Nasal cavity respiratory epithelium epithelial cell of viscerocranial mucosa (primary cell): ENCODE measurements at places on chromosomes 7 and 10. TPM values are rescaled to one million over a fixed set of nuclear protein-coding genes. Genes with fewer than 3 reads are reported as not detected.

Gene ASB10
- total RNA-seq = not detected in 2 replicates

Gene TRPV5
- not detected in 2 replicates for total RNA-seq

Gene CALHM1
- total RNA-seq = not detected in 2 replicates

Gene CFAP69
- 2.1 and 3.7 TPM in 2 replicates for total RNA-seq

Gene WNT8B
- total RNA-seq = not detected in 2 replicates

Gene CTNNA3
- under 0.01 and 0.21 TPM in 2 replicates for total RNA-seq

Gene ARHGEF35
- 24.6 and 27.1 TPM in 2 replicates for total RNA-seq

Gene CPA4
- 8.2 and 21.3 TPM in 2 replicates for total RNA-seq

Gene TMEM196
- not detected in 2 replicates for total RNA-seq

Gene NUTM2A
- 0.68 and 0.71 TPM in 2 replicates for total RNA-seq

Gene SPDYE2B
- not detected in 2 replicates for total RNA-seq
